Forelimb muscle (tissue), 1 donor: ENCODE measurements at places on chromosomes 16 and 17. TPM values are rescaled to one million over a fixed set of nuclear protein-coding genes. Genes with fewer than 3 reads are reported as not detected.

DNA sequence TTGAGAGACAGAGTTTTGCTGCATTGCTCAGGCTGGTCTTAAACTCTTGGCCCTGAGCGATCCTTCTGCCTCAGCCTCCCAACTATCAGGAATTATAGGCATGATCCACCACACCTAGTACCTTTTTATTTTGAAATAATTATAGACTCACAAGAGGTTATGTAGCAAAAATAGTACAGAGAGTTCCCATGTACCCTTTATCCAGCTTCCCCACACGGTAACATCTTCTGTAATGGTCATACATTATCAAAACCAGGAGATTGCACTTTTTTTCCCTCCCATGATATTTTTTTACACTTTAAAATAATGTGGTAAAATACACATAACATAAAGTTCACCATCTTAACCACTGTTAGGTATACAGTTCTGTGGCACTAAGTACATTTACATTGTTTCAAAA lies 28.8 kb upstream of the CACNG4 start:
- DNase-seq = no peak

- no peak for DNase-seq
These were observed 48.2 kb upstream of the MGAT5B start for GRCh38 chr17:76820039-76820438.

GRCh38 chr17:58615768-58616659 lies 75.8 kb downstream of the TEX14 start:
- DNase-seq = no peak

DNA sequence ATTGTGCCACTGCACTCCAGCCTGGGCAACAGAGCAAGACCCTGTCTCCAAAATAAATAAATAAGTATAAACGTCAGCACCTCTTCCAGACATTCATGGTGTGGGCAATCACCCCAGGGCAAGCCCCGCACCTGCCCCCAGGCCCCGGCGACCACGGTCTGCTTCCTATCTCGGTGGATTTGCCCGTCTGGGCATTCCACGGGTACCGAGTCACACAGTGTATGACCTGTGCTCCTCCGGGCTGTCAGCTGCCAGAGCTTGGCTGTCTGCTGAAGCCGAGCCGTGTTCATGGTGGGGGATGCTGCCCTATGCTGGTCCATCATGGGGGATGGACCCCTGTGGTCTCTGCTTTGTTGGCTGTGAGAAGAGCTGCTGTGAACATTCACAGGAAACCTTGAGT lies 15.4 kb downstream of the CYBC1 start:
- no peak for DNase-seq

DNA sequence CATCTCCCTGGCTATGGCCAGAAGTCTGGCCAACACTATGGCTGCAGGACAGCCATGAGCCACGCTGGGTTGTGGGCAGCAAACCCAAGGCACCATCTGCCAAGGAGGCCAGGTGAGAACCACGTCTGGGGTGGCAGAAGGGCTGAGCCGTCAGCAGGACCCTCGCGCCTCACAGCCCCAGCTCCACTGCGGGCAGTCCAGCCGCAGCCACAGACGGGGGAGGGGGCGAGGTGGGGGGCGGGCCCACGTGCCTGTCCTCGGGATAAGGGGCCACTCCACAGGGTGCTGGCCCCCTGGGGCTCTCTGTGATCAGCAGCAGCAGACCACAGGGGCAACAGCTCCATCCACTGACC lies 6.5 kb upstream of the BAIAP2 start:
- no peak for DNase-seq

BTBD17 gene
- 0.25 TPM for polyA plus RNA-seq

CIITA gene
- 3.2 TPM for polyA plus RNA-seq

DNAH9 gene
- 0.52 TPM for polyA plus RNA-seq
